ENCODE measurements at places on chromosomes 13 and 19.

DNA sequence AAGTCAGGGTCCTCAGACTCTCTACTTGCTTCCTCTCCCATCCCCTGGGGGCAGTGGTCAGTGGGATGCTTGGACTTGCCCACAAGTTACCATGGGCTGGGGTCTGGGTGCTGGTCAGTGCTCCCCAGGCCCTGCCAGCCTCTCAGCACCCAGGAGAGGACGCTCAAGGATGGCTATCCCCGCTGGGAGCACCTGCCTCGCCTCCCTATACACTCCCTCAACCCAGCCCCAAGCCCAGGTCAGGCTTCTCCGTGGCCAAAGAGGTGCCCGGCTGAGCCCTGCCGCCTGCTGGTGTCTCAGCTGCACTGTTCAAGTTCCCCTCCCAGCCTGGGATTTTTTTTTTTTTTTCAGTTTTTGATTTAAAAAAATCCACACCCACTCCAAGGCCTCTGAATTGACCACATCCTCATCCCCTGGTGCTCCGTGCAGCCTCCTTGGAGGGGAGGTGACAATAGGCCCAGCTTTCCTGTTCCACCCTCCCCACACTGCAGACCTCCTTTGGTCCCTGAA, 10.8 kb downstream of the F2RL3 start:
- no peak for DNase-seq

DNA sequence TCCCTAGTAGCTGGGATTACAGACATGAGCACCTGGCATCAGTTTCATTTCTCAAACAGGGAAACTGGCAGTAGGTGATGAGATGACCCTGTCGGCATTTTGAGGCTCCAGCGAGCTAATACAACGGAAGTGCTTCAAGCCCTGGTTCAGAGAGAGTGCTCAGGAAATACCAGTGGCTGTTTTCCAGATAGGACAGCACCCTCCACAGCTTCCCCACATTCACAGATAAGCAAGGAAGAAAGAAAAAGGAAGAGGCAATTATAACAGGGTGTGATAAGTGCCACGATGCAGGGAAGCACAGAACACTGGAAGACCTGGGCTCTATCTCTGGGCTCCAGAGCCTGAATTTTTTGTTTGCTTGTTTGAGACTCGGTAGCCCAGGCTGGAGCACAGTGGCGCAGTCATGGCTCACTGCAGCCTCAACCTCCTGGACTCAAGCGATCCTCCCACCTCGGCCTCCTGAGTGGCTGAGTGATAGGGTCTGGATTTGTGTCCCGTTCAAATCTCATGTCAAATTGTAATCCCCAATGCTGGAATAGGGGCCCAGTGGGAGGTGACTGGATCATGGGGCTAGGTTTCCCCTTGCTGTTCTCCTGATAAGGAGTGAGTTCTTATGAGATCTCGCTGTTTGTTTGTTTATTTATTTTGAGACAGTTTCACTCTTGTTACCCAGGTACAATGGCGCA, 43.5 kb downstream of the PIN1 start:
- no peak for DNase-seq

- no peak for DNase-seq
Observed at GRCh38 chr19:8526345-8527091, 12.6 kb upstream of the ZNF414 start.

- DNase-seq: no peak
Observed at GRCh38 chr13:43785650-43786471, 911 bp downstream of the ENOX1 start.

GRCh38 chr13:71285700-71286099, 581.3 kb downstream of the DACH1 start:
- no peak for DNase-seq

DNA sequence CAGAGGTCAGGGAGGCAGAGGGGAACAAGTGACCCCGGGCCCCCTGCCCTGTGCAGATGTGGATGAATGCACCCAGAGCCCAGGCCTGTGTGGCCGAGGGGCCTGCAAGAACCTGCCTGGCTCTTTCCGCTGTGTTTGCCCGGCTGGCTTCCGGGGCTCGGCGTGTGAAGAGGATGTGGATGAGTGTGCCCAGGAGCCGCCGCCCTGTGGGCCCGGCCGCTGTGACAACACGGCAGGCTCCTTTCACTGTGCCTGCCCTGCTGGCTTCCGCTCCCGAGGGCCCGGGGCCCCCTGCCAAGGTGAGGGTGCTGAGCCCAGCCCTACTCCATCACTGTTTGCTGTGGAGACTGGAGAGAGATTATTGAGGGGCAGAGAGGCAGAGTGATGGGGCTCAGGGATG, 9.9 kb downstream of the LTBP4 start:
- no peak for DNase-seq

DNA sequence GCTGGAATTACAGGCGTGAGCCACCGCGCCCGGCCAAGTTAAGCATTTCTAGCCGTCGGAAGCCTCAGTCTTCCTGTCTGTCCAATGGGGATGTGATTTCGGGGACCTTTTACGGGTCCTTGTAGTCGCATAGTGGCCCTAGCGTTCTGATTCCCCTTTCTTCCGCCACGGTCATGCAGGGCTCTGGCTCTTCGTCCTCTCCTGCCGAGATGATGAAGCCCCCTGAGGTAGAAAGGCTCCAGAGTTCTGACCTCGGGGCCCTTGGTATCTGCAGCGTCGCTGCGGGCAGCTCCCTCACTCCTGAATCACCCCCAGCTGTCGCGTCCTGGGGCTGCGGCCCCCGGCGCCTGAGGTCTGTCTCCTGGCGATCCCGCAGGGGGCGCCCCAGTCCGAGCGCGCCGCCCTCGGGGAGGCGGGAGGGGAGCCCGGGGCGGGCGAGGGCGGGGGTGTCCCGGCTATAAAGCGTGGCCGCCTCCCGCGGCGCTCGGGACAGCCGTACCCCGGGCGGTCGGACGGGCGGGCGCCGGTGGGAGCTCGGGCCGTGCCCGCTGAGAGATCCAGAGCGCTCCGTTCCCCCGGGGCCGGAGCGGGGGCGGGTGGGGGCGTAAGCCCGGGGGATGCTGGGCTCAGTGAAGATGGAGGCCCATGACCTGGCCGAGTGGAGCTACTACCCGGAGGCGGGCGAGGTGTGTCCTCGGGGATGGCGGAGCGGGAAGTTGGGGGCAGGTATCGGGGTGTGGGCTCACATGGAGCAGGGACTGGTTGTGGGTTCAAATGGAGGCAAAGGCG, at the start of gene FOXA3:
Gene FOXA3 (plus strand): TSS at position 487 of the 789 bp plus-strand sequence. CDS start 131 bp downstream, at position 618.
- DNase-seq: no peak

Data from iPS DF 19.7 (cell line).